Activated T-cell treated with anti-CD3 and anti-CD28 coated beads, Interleukin-2, amount 50 U/mL, for 4 hours (primary cell): ENCODE measurements at places on chromosomes 16 and 17. TPM values are rescaled to one million over a fixed set of nuclear protein-coding genes. Genes with fewer than 3 reads are reported as not detected.

GRCh38 chr16:732936-733335 is 6.0 kb downstream of the HAGHL start:
- DNase-seq = no peak

- no peak for DNase-seq
Observed at GRCh38 chr16:28258567-28258966, 33.8 kb upstream of the SBK1 start.

DNA sequence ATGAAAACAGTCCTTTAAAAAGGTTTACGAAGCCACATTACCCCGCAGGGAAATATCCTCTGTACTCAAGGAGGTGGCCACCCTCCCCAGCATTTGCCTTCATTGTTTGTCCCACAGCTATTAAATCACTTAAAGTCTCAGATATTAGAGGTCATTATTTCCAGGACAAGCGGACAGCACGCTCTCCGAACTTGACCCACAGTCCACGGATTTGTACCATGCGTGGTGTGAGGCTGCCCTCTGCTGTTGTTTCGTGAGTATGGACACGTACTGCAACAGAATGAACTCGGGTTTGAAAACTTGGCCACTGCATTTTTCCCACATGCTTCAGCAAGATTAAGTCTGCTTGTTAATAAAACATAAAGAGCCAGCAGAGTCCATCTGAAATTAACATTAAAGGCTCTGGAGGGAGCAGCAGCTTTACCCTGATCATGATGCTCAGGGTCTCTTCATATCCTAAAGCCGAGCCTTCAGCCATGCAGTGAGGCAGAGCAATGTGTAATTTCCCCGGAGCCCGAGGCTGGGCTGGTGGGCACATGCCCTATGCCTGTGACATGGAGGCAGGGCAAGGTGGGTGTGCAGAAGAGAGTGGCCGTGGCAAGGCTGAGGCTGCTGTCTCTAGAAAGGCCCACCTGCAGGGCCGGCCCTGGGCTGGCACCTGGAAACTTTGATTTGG is 19.7 kb downstream of the MEAK7 start:
- DNase-seq = no peak

DNA sequence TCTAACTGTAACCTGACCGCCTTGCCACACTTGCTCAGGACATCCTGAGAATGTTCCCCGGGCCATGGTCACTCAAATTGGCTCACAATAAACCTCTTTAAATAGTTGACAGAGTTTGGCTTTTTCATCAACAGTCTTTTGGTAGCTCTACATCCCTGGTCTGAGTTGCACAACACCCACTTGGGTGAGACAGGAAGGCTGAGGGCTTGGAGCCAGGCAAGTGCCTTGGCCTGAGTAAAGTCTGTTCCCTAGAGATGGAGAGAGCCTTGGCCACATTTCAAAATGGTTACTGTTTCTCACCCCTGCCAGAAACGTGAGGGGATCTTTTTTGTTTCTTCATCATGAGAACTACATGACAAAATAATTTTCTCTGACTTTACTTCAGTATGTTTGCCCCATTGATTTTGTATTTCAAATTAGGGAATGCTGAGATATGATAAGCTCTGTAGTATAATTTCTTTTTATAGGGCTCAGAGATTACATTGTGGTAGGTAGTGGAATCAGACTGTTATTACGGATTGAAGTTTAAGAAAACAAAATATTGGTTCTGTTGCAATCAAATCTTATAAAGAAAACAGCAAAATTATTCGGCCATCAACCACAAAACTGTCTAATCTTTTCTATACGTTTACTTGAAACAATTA is 53.9 kb upstream of the NETO2 start:
- DNase-seq = no peak

DNA sequence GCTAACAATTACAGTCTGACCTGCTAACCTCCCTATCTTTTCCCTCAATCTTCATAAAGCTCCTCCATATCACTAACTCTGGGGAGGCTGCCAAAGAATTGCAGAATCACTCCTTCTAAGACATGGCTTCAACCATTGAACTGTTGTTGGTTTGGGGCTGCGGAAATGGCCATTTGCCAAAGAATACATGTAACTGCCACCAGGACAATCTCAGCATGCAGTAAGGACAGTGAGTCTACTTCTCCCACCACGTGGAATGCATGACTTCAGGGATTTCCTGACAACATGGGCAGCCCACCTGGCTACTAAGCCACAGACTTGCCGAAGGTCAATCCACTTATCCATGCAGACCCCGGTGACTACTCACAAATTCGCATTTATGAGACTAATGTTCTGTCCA is 104.3 kb upstream of the NUDT7 start:
- no peak for DNase-seq

GRCh38 chr17:48692049-48692448 is 30.3 kb downstream of the PRAC1 start:
- no peak for DNase-seq

GRCh38 chr16:13036600-13036999 is 135.2 kb downstream of the SHISA9 start:
- no peak for DNase-seq

DNA sequence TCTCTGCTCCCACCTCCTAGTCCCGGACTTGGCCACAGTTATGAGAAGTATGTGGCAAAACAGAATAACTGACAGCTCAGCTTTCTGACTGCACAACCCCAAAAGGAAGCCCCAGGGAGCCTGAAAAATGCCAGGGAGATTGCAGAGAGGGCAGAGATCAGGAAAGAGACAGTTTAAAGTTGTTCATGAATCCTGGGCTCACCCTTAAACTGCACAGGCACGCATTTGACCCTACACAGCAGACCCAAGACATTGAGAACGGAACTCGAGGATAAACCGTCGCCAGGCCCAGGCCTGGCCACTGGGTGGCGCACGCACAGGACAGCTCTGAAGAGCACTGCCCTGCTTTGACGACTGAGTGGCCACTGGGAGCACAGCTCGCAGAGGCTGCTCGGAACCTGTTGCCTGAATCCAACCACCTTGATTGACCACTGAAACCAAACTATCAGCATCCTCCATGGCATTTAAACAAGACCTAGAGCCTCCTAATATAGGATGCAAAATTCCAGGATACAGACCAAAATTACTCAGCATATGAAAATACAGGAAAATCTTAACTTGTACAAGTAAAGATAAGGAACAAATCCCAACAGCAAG is 114.0 kb downstream of the C16orf95 start:
- DNase-seq = no peak

DNA sequence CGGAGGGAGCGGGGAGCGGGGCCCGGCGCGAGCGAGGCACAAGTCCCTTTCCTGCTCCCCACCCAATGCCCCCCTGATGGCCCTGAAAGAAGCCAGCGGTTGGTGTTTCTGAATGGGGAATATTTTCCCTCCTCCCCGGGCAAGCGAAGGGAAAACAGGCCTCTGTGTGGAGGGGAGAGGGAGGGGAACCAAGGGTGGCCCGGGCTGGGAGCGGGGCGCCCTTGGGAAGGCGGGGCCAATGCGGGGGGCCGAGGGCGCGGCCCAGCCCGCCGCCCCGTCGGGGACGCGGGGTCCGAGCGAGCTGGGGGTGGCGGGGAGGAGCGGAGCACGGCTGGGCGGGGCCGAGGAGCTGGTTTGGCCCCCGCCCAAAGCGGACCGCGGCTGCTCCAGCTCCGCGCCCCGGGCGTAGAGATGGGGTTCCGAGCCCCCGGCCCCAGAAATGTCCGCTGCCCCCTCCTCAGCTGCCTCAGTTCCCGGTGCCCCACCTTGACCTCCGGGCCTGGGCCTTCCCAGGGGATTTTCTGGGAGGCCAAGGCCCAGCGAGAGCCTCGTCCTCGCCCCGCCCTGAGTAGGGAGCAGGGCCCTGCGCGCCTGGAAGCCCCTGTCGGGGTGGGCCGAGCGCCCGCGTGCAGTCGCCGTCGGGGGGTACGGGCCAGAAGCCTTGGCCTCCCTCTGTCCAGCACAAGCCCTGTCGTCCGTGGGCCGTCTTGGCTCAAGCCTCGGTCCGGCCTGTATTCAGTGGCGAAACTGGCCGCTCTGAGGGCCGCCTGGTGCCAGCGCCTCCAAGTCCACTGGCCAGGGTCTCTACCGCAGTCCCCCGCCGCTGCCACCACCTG is 3.9 kb upstream of the HEXIM1 start:
- DNase-seq = no peak

- DNase-seq = no peak
Observed at GRCh38 chr17:2405247-2405926, 4.5 kb upstream of the MNT start.

DNA sequence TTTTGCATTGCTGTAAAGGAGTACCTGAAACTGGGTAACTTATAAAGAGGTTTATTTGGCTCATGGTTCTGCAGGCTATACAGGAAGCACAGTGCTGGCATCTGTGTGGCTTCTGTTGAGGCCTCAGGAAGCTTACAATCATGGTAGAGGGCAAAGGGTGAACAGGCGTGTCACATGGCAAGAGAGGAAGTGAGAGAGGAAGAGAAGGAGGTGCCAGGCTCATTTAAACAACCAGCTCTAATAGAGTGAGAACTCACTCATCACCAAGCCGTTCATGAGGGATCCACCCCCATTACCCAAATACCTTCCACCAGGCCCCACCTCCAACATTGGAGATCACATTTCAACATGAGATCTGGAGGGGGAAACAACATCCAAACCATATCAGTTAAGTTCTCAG is 16.4 kb upstream of the CLEC19A start:
- no peak for DNase-seq

DNA sequence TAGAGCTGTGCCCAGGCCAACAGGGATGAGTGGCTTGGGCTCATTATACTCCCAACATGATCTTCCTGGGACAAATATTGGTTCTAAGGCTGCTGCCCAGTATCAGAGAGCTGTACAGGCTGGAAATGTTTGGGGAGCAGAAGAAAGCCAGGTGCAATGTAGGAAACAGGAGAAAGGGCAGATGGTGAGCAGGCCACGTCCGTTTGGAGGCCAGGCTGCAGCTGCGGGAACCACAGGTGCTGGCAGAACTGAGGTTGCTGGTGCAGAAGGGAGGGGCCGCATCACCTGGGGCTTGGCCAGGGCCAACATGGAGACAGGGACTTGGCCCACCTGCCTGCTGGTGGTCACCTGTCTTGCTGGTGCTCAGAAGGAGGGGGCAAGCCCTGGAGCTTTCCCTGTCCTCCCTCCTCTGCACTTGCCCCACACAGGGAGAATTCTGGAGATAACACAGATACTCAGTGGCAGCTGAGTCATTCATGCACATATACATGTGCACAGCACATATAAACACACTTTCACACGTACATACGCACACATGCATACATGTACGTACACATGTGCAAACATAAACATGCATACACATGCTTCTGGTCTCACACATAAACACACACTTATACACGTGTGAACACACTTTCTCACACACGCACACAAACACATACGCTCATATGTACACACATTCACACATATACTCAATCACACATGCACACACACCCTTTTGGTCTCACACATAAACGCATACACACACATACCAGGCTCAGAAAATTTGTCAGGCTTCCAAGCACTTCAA is 67.7 kb downstream of the WSCD1 start:
- no peak for DNase-seq

- DNase-seq = no peak
Observed at GRCh38 chr16:20814784-20815183, 8.5 kb downstream of the REXO5 start.

DNA sequence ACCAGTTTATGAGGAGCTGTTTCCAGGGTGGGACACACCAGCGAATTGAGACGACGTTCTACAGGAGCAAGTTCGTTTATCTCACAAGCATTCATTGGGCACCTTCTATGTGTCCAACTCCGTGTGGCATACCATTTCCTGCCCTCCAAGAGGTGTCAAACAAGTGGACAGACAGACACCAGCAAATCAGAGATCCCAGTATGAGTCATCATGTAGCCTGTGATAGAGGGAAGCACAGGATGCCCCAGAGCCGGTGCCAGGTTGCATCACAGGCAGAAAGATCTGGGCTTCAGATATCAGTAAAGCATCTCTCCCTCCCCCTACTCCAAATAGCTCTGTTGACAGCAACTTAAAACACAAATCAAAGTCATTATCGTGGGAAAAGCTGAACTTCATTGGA is 31.8 kb upstream of the MAF start:
- no peak for DNase-seq

DNA sequence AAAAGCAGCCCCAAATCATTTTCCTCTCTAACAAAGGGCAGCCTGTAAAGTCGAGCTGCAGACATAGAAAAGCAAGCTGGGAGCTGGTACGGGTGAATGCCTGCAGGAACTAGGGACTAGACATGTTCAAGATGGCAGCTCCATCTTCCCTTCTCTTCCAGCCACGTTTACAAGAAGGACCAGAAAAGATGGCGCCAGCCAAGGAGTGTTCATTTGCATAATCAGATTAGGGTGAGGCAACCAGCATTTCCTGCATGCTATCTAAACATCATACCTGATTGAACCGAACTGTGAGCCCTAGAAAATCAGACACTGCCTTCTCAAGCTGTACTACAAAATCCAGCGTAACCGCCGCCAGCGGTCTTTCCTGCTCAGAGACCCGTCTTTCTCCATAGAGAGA is 896.8 kb downstream of the CDH11 start:
- no peak for DNase-seq

GRCh38 chr17:28982131-28982793 is 23.6 kb downstream of the SEZ6 start:
- DNase-seq = peak; percentile 24

GRCh38 chr16:31006589-31006988 is 3.8 kb downstream of the STX1B start:
- DNase-seq = no peak

DNA sequence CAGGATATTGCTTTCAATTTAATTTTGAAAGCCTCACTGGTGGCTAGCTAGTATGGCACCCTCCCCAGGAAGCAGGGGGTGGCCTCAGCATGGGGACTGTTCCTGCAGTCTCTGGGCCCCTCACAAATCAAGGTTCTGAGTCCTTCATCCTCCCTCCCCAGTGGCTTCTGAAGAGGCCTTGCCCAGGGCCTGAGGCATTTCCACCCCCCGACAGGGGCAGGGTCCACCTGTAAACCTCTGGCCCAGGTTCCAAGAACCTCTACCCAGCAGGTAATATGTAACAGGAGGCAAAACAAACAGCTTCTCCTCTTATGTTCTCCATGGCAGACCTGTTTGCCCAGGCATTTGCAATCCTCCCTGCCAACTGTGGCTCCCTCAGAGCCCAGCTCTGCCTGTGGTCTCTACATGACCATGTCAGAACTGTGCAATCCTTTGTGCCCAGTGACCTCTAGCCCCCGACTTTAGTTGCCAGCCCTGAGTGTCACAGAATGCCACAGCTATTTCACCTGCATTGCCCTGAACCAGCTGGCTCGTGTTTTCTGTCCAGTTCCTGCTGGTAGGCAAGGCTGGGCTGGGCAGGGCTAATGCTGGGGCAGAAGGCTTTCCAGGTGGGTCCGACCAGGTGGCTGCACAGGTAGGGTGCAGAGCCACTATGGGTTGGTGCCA is 14.3 kb downstream of the ACSF2 start:
- no peak for DNase-seq

The TP53TG3 gene
- total RNA-seq = not detected

The CNTD1 gene
- total RNA-seq = not detected

The EFTUD2 gene
- 269 TPM for total RNA-seq
